ENCODE measurements at places on chromosomes 16 and 17.

GRCh38 chr16:10966129-10966528, 21.8 kb downstream of the CLEC16A start:
- DNase-seq, result no peak

DNA sequence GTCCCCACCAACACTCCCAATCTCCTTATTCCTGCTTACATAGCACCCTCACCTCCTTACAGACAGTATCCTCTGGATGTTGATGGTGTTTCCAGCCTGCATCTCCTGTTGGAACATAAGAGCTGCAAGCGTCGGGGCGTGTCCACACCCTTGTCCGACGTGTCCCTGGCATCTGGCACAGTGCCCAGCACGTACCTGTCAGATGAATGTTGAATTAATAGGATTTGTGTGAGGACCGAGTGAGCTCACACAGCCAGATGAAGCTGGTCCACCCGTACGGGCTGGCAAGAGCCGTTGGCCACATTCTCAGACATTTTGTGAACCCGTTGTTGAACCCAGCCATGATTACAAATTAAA, 12.2 kb upstream of the CBX4 start:
- no peak for DNase-seq

DNA sequence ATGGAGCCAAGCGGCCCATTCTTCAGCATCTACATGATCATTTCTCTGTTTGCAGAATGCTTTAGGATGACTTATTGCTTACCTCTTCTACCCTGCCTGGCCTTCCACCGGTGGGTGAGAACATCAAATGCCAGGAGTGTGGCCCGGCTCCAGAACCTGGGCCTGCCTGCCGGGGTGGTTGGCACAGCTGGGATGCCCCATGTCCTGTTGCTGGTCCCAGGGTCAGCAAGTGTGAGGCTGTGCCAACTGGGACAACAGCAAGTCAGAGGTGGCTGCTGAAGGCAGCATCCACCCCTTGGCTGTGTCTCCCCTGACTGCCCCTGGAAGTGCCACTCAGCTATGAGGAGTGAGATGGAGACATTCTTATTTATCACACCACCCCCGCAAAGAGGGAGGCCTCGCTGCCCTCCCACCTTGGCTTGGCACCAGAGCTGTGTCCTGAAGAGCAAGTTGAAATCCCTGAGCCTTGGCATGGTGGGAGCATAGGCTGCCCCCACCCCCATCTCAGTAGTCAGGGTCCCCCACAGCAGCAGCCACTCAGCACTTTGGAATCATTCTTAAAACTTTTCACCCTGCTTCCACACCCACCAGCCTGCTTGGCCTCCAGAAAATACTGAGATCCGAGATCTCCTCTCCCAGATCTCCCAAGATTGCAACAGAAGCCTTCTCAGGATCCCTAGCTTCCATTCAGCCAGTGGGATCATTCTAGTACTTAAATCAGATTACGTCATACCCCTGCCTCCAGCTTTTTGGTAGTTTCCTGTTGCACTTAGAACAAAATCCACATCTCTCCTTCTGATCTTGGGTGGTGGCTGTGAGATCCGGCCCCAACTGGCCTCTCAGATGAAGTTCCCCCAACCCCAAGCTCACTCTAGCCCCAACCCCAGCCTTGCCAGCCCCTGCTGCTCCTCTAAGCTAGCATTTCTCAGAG, 127.5 kb downstream of the SOCS1 start:
- peak; percentile 71 for DNase-seq

DNA sequence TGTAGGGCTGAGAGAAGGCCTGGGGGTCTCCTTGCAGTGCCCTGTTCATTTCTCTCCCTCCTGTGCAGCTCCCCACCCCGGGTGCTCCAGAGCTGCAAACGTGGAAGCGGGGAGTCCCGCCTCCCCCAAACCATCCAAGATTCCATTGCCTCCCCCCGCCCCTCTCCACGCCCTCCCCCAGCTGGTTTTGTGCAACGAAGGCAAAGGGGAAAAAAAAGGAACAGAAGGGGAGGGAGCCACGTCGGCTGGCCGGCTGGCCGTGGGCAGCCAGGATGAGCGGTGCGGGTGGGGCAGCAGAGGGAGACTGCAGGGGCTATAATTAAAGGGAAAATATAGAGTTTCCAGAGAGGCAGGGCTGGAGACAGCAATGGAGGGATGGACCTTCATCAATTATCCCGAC, 1.7 kb upstream of the COL1A1 start:
- DNase-seq, result peak; percentile 85

- no peak for DNase-seq
These were observed 18.2 kb downstream of the PGS1 start for GRCh38 chr17:78396441-78397337.
